ENCODE measurements at places on chromosomes 7 and 10.

DNA sequence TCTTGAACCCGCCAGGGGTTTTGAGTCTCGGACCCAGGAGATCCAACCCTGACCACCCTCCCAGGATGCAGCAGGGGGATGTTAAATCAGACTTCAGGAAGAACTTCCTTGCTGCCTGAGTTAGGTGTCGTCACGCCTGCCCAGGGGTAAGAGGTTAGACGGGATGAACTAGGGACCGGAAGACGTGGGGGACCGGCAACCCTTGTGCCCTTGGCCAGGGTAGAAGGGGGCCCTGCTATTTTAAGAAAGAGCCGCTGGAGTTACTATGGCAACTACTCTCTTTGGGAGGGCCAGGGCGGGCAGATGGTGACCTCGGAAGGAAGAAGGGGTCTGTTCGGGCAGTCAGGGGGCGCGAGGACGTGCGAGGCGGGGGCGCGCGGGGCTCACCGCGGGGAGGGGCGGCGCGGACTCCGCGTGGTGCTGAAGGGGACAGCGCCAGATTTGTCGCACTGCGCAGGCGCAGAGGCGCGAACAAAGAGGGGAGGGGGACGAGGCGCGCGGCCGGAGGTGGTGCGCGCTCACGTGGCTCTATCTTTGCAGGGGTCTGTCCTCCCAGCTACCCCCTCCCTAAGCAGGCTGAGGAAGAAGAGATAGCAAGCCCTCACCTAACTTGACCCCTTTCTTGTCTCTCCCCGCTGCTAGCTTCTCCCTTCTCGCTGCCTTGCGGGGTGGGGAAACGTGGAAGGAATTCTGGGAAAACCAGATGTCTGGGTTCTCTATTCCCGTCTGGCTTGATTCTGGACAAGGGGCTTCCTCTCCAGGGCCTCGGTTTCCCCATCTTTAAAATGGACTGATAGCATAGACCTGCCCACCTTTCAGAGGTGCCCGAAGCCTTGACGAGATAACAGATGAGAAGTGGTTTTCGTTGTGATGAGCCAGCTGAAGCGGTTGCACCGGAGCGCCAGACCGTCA, 940 bp upstream of the PSD start:
- H3K27ac ChIP-seq = no peak overlapping the region
- H3K4me1 ChIP-seq = peaks cover 40% of the 10 kb centered on the region
- H3K36me3 ChIP-seq = peaks cover 9% of the 10 kb centered on the region
- DNase-seq = peak; percentile 77
- peaks cover 19% of the 10 kb centered on the region for H3K27me3 ChIP-seq
- H3K4me3 ChIP-seq = peak overlapping the region; percentile 87

- no peak overlapping the region for H3K27ac ChIP-seq
- DNase-seq = no peak
- H3K36me3 ChIP-seq = no peaks in the 10 kb centered on the region
- H3K4me1 ChIP-seq = peaks cover 5% of the 10 kb centered on the region
Measured at GRCh38 chr7:28858206-28858605, 99.9 kb downstream of the TRIL start.

GRCh38 chr7:116800594-116800993, 61.8 kb upstream of the CAPZA2 start:
- H3K4me3 ChIP-seq = no peak overlapping the region
- peaks cover 5% of the 10 kb centered on the region for H3K4me1 ChIP-seq
- H3K27ac ChIP-seq = no peak overlapping the region
- H3K27me3 ChIP-seq = peaks cover 14% of the 10 kb centered on the region
- no peak for DNase-seq
- H3K36me3 ChIP-seq = no peaks in the 10 kb centered on the region

GRCh38 chr7:28793381-28794085, 164.6 kb downstream of the TRIL start:
- H3K4me3 ChIP-seq = no peak overlapping the region
- H3K4me1 ChIP-seq = no peaks in the 10 kb centered on the region
- H3K27ac ChIP-seq = no peak overlapping the region

GRCh38 chr7:20146451-20146850, 70.7 kb downstream of the MACC1 start:
- no peaks in the 10 kb centered on the region for H3K27me3 ChIP-seq
- H3K4me3 ChIP-seq = no peak overlapping the region
- no peaks in the 10 kb centered on the region for H3K4me1 ChIP-seq
- H3K27ac ChIP-seq = no peak overlapping the region
- DNase-seq = no peak
- no peaks in the 10 kb centered on the region for H3K36me3 ChIP-seq

DNA sequence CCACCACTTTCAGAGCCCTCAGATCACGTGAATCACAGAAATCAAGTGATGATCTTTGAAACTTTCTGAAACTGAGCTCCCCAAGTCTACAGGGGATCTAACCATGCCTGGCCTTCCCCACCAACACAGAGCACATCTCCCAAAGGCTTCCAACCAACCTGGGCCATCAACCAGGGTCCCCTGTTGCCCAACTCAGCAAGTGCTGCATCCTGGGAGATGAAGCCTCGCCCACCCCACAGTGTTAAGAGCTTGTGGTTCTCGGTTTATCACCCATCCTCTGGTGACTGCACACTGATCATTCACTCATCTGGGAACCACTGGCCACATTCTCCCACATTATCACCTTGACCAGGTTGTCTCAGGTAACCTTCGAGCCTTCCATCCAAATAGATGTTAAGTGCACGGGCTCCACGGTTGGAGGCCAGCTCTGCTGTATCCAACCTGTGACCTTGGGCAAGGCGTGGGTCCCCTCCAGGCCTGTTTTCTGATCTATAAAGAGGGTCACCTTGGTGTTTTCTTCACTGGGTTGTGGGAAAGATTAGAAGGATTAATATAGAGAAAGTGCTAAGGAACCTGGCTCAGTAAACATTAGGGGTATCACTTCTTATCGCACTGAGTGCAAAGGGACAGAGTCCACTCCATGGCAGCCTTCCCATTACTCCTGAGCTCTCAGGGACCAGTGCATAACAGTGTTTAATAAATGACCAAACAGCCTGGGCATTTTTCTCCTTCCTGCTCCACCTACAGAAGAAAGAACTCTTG, 3.6 kb downstream of the ZNF488 start:
- no peak overlapping the region for H3K4me3 ChIP-seq
- peaks cover 79% of the 10 kb centered on the region for H3K27me3 ChIP-seq
- DNase-seq = peak; percentile 11

DNA sequence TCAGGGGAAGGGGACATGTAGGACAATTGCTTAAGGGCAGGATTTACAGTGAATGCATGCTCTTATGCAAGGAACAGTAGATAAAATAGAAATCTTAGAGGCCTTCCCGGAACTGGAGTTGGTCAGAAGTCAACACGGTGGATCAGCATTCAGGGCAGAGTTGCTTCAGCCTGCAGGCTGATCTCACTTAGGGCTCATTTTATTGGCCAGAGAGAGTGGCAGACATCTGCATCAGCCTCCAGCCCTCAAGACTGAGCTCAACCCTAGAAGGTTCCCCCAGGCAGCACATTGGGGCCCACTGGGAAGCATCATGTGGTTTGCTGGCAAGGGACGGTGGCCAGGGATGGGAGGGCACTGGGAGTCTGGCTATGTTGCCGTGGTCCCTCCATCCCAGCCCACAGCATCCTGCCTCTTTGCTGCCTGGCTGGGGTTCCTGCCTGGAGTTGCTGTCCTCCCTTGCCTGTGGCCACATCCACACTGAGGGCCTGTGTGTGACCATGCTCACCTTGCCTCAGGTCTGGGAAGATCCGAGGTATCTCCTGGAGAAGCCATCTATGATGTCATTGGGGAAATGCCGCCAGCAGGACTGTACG, 13.0 kb downstream of the SCART1 start:
- no peak for DNase-seq
- peaks cover 4% of the 10 kb centered on the region for H3K4me1 ChIP-seq
- no peak overlapping the region for H3K4me3 ChIP-seq
- H3K27ac ChIP-seq = no peak overlapping the region
- peaks cover 4% of the 10 kb centered on the region for H3K36me3 ChIP-seq

GRCh38 chr7:99126921-99127553, 16.9 kb downstream of the SMURF1 start:
- no peak overlapping the region for H3K4me3 ChIP-seq
- H3K27me3 ChIP-seq = no peaks in the 10 kb centered on the region
- H3K27ac ChIP-seq = no peak overlapping the region
- H3K36me3 ChIP-seq = no peaks in the 10 kb centered on the region
